T-helper 2 cell (primary cell): ENCODE measurements at places on chromosomes 13 and 19.

DNA sequence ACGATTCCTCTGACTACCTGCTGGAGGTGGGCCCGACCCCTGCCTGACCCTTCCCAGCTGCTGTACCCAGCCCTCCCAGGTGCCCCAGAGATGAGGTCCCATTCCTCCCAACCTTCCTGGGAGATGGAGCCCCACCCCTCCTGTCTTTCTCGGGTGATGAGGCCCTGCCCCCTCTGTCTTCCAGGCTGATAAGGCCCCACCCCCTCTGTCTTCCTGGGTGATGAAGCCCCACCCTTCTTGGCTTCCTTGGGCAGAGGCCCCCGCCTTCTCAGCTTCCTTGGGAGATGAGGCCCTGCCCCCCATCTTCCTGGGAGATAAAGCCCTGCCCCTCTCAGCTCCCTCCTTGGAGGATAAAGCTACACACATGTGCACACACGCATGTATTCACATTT, 47.9 kb downstream of the CERS4 start:
- DNase-seq: no peak

- no peak for DNase-seq
These were observed 44.9 kb downstream of the RYR1 start for GRCh38 chr19:38478273-38478971.

DNA sequence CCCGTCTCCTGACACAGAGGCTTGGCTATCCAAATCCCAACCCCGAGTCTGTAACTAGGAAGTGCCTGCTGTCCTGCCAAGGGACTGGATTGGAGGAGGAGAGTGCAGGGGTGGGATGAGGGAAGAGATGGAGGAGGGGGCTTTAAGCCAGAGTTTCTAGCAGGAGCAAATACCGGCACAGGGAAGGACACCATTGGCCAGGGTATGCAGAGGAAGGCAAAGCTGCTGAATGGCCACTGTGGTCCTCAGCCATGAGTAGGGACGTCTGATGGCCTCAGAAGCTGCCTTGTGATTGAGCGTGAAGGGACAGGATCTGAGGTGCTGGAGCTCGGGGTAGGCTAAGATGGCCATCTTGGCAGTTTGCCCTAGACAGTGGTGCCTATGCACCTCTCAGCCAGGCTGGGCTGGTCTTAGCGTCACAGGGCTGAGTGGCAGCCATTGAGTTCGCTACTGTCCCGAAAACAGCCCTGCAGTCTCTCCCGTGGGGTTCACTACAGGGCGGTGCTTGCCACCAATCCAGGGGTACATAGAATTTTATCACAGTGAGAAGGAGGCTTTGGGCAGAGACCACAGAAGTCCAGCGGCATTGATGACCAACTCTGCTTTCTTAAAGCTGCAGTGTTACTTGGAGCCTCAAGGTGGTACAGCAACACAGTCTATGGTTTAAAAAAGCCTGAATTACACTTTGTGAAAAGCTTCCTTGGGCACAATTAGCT, 61.8 kb downstream of the AKAP11 start:
- DNase-seq: peak; percentile 78

- no peak for DNase-seq
These were observed 14.6 kb downstream of the EDNRB start for GRCh38 chr13:77904031-77904430.

- no peak for DNase-seq
These were observed 39.9 kb downstream of the SYDE1 start for GRCh38 chr19:15147090-15147489.

DNA sequence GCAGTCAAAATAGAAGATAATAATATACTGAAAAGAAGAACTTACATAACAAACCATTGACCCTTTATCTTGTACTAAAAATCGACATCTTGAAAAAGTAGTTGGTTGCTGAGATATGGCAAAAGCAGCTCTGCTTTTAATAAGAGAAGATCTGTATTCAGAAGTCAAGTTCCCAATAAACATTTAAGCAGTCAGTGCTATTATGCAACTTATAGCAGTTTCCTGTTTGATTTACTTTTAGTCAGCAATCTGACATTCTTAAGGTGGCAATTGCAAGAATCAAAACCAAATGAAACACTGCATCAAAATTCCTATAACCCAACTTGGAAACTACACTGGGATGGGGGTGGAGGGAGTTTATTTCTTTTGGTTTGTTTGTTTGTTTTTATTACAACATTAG, 165.5 kb downstream of the TBC1D4 start:
- DNase-seq: no peak

DNA sequence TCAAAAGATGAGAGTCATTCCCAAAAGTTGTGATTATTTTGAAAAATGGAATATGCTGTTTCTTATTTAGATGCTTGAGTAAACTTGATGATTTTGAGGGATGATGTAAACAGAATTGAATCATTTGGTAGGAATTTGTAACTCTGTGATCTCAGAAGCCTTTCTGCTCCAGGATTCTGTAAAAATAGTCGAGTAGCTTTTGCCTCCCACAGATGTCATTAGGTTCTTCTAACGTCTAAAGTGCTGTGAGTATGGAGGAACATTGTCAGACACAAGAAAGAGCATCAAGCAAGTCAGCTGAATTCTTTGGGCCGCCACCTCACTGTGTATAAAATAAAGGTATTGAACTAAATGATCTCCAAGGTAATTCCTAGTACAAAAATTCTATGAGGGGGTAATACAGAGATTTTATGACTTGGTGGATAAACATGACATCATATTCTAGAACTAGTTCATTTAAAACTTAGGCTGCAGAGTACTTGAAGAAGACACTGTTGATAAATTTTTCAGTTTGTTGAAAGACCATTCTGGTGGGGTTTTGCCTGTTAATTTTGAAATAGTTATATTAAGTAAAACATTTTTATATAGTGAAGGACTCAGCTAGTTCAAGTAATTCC, 1.4 kb upstream of the GPR183 start:
- DNase-seq: no peak

DNA sequence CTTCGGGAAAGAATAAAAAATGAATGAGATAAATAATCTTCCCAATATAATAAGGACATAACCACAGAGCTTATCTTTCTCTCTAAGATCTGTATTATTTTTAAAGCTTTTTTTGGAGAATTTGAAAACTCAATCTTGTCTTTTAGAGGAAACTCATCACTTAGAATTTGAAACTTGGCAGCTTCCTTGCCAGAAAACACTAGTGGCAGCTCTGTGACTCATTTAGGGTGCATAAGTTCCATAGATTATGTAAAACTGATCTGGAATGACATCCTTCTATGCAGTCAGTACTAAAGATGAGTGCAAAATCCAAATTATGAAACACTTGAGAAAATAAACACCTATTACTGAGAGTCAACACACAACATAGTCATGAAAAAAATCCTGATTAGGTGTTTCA, 848.0 kb downstream of the DACH1 start:
- DNase-seq: no peak

GRCh38 chr19:512547-513365, 5.5 kb downstream of the TPGS1 start:
- no peak for DNase-seq

GRCh38 chr19:29547361-29547960, 21.7 kb downstream of the VSTM2B start:
- no peak for DNase-seq

- no peak for DNase-seq
These were observed 406 bp upstream of the DNMT1 start for GRCh38 chr19:10195199-10195519.

DNA sequence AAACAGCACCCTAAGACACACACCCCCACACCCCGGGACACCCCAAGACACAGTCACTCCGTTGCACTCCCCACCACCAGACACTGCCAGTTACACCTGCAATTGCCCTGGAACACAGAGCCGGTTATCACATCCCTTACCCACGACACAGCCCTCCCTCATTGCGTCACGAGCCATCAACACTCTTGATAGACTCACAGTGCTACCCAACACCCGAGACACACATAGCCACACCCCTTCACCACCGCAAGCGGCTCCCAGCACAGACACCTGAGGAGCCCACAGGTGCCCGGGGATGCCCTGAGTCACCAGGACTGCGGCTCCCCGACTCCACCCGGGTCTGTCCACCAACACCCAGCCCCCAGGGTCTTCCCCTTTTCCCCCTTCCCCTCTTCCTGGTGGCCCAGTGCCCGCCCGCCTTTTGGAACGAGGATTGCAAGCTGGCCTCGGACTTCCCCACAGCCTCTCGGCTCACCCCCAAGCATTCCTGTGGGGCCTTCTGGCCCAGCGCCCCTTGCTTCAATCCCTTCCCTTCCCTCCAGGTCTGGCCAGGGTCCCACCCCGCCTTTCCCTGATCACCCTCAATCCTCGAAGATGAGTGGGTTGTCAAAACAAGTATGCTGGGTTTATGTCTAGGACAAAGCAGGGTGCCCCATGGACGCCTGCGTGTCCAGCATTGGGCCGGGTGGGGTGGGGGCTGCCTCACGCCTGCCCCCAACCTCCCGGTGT, 1.7 kb upstream of the PTGER1 start:
- no peak for DNase-seq

GRCh38 chr13:112705286-112705685, 15.4 kb downstream of the ATP11A start:
- no peak for DNase-seq

DNA sequence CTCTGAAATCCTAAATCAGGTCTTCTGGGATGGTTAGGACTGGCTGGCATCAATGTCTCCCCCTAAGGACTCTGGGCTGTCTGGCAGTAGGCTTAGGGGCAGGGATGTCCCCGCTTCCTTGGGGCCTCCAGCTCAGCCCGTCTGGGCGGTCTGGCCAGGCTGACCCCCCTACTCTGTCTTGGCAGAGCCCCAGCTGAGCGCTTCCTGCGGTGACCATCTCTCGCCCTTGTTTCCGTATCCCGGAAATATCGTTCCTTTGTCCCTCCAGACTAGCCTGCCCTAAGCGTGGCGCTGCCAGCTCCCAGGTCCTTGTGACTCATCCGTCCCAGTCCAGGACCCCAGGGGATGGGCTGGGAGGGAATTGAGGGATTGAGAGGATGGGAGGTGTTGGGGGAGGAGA, 11.3 kb downstream of the GTPBP3 start:
- DNase-seq: no peak
